ENCODE measurements at places on chromosomes 12 and 14.

DNA sequence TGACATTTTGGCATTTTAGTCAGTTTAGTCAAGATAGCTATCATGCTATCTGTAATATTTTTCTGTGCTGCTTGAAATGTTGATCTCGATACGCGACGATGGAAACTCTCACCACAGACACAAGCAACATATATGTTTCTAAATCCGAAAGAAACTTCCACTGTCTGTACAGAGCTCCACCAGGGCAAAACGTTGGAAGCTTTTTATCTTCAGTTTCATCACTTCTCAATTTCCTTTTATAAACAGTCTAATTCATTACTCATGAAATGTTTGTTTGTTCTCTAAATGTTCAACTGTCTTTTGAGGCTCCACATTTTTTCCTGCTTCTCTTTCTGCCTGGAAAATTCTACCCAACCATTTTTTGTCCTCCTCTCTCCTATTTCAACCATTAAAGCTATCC is 737.6 kb downstream of the SLC16A7 start:
- no peak for DNase-seq

DNA sequence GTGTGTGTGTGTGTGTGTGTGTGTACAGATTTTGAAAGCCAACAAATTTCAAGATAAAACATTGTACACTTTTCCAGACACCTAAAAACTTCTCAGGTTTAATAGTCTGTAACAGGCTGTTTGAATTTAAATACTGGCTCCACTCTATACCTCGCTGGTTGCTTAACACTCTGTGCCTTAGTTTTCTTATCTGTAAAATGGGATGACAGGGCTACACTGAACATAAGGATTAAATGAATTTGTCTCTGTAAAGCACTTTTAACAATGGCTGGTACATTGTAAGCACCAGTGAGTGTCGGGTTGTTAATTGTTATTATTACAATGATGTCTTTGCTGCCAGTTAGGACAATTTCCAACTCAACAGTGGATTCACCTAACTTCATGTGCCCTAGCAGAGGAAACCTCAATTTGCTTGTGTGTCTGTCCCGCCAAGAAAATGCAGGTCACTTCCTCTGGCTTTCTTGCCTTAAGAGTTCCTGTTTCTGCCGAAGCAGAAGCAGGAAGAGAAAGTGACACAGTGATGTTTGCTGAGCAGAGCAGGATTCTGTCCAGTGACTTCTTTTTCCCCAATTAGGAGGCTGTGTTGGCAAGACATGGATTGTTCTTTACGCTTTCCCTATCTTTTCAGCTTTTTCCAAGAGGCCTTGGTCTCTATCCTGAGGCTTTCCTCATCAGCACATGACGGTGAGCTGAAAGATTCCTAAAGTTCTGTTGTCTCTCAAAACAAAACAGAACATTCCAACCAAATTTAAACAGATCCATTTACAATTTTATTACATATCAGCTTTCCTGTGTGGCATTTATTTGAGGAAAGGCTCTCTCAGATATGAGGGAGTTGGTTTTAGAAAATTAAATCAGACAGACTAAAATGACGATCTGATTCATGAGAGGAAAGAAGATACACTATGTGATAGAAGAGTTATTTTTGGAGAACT is 154.1 kb upstream of the ATP2B1 start:
- no peak for DNase-seq

DNA sequence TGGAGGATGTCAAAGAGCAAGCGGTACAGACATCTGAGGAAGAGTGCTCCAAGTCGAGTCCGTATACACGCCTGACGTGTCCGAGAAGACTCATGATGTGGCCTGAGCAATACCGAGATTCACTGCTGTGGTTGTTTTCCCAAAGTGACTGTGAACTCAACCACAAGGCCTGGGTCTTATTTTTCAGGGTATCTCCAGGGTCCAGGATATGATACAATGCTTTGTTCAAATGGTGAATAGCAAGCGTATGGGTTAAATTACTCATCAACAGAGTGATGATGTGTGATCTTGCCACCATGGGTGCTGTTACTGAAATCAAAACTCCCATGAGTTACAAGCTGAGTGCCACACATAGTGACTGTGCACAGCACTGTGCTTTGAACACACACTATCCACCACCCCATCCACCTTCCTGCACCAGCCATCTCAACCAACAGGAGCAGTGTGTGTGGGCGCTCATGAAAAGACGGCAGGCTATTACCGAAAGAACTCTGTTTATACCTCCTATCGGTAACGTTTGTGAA is 109.6 kb downstream of the BCAT1 start:
- no peak for DNase-seq

DNA sequence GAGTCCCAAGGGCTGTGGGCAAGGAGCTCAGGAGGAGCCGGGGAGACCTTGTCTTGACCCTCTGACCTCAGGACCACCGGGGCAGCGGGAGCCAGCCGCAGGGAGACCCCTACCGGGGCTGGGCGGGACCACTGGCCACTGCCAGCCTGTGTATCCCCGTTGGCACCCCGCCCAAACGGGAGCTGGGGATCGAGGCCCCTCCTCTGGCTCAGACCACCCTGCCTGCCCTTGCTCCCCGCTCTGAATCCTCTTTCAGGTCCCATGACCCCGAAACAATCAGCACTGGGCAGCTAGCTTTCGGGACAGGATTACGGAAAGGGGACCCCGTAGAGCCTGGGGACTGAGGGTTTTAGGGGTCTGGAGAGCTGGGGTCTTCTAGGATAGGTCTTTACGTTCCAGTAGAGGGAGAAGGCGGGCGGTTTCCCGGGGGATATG is 1.3 kb downstream of the GLI1 start:
- no peak for DNase-seq

DNA sequence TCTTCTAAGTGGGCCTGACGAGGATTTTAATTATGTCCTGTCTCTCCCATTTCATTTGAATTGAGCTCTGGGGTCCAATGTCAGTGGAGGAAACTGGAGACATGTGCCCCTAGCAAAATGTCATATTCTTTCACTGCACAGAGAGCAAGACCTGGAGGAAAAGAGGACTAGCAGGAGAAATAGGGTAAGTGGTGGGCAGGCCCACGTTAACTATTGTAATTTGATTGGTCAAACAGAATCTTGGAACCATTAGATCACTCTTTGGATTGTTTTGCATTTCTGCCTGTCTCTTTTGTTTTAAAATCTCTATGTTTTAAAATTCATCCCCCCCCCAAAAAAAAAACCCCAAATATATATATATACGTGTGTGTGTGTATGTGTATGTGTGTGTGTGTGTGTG is 113.9 kb upstream of the PELI2 start:
- no peak for DNase-seq

GRCh38 chr12:106429043-106429552 is 71.5 kb downstream of the POLR3B start:
- DNase-seq, result no peak

DNA sequence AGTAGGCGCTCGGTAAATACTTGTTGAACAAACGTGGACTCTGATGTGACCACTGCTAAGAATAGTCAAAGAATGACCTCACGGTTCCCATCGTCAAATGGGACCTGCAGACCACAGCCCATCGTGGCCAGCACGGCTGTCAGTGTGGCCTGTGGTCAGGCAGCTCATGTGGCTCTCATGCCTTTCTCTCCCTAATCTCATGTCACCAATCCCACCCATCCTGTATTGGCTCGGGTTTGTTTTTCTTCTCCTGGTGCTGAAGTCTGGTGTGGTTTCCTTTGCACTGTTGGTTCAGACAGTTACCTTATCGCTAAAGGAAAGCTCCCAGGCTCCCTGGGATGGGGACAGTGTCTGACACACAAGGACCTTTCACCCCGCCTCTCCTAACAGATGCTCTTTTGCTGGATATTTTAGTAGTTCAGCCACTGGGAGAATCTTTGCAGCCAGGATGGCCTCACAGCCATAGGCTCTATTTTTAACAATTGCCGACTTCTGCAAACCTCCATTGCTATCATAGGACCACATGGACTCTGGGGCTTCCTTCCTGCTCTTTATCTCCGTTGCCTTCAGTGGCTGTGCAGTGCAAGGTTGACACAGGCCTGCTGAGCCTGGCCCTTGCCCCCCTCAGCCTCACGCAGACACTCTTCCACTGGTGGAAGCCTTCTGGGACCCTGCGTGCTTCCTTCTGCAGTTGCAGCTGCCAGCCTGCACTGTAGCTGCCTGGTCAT is 293.1 kb upstream of the FKBP4 start:
- DNase-seq, result no peak

DNA sequence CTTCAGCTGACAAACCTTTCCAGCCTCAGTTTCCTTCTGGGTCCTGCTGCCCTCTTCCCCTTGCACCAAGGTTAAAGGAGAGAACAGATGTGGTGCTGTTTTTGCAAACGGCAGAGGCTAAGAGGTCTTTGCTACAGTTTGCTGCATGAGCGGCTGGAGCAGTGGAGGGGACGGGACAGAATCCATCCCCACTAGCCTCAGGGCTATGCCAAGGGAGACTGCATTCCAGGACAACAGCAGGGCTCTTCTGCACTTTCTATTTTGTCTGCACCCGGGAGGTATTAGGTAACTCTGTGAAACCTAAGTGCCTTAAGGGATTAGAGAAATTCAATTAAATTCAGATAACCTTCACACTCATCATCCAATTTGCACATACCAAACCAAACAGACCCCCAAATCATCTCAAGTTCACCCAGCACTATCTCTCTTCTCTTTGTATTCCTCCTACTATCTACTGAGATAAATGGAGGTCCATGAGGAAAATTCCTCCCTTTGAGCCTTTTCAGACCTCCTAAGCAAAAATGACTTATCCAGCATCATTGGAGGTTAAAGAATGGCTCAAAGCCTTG is 103.8 kb upstream of the VRK1 start:
- no peak for DNase-seq

DNA sequence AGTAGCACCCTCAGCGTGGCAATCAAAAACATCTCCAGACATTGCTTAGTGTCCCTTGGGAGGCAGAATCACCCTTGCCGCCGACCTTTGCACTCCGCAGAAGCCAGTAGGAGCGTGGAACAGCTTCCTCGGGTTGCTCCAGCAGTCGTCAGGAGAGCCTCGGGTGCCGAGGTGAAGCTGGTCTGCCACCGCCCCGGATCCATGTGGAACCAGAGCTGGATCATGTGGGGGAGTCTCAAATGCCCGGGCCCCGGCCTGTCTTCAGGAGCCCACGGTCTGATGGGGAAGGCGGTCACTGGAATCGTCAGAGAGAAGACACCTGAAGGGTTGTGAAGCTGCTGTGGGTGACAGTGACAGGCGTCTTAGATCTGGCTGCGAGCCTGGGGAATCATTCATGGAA is 14.3 kb downstream of the MVK start:
- no peak for DNase-seq

GRCh38 chr12:126874427-126875026 is 1392.4 kb upstream of the TMEM132C start:
- DNase-seq, result peak; percentile 1

- no peak for DNase-seq
These were observed 249.9 kb downstream of the DAD1 start for GRCh38 chr14:22338917-22339715.

- no peak for DNase-seq
These were observed 41.0 kb downstream of the TFCP2 start for GRCh38 chr12:51131745-51132521.

- DNase-seq, result no peak
These were observed 30.0 kb upstream of the OR4E1 start for GRCh38 chr14:21703357-21704326.

GRCh38 chr12:115973968-115974724 is 303.3 kb downstream of the MED13L start:
- no peak for DNase-seq

- no peak for DNase-seq
These were observed 156.4 kb downstream of the ESR2 start for GRCh38 chr14:64137657-64138290.

GRCh38 chr14:101743701-101744100 is 17.8 kb upstream of the PPP2R5C start:
- no peak for DNase-seq

GRCh38 chr12:113149361-113150150 is at the start of gene CFAP73:
TSS of gene CFAP73 (plus strand) at chr12:113149724. CDS start at chr12:113149858, 134 bp downstream.
- no peak for DNase-seq

DNA sequence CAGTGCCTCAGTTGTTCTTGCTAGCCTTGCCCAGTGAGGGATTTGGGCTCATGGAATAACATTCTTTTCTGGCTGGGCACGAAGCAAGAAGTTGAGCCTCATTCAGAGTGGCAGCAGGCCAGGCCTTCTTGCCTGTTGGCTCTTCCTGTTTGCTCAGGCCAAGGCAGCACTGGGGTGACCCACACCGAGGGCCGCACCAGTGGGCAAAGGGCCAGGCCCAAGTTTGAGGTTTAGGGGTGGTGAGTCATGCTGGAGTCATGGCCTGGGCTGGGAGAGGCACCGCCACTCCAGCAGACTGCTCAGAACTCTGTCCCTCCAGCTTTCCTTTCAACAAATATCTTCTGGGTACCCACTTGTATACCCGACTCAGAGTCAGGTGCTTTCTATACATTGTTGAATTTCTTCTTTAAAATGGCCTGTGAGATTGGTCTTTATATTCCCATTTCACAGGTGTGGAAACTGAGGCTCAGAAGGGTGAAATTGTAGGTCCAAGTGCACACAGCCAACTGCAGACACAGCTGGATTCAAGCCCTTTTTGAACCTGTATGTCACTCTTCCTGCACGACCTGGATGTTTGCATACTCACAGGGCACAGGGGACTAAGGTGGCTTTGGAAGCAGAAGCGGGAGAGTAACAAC is 279.4 kb downstream of the FOXN3 start:
- DNase-seq, result no peak

DNA sequence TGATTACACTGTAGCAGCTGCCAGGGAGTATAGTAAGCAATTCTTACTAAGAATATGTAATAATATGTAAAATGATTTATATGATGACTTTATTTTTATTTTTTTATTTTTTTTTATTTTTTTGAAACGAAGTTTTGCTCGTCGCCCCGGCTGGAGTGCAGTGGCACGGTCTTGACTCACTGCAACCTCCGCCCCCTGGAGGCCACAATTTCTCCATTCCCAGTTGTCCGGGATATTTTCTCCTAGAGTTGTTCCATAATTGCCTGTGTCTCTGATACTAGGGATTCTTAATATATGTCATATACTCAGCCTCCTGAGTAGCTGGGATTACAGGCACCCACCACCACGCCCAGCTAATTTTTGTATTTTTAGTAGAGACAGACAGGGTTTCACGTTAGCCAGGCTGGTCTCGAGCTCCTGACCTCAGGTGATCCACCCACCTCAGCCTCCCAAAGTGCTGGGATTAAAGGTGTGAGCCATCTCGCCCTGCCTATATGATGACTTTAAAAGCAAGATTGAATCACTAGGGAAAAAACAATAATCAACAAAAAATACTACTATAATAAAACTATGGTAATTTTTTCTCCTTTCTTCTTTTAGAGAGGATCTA is 12.2 kb upstream of the ITPR2 start:
- DNase-seq, result no peak

DNA sequence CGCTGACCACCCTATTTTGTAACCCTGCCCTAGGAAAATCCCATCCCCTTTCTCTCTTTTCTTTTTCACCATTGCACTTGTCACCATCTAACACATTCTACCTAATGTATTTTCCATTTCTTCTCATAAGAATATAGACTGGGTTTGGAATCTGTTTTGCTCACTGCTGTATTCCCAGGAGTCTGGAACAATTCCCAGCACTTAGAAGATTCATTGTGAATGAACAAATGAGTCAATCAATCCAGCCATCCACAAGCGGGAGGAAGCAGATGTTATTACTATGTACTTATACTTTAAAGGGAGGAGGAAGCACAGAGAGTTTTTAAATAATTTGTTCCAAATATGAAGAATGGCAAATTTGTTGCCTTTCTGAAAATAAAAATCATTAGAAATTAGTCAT is 142.1 kb downstream of the KIF21A start:
- DNase-seq, result no peak
